Stimulated activated CD4-positive, alpha-beta T cell treated with anti-CD3 and anti-CD28 coated beads, Interleukin-12 subunit alpha, Interleukin-12 subunit beta, amount 100 ng/mL, for 24 hours (primary cell): ENCODE measurements at places on chromosomes 1 and 21.

- no peak for DNase-seq
Measured at GRCh38 chr1:116325922-116326321, 47.1 kb upstream of the ATP1A1 start.

DNA sequence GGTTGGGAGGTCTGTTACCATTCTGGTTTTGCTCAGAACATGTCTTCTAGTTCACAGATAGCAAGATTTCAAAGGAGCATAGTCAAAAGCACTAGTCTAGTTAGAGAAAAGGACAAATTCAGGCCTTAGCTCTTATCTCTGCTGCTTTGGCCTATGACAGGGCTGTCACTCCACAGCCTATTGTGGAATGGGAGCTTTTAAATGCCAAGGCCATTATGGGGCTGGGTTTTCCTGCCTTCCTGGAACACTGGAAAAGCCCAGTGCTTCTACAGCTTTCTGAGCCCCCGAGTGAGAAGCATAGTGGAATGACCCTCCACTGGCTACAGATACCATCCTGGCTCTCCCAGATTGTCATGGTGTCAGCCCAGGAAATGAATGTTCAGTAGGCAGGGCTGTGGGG is 9.3 kb downstream of the MTFR1L start:
- DNase-seq = no peak

- DNase-seq = no peak
Measured at GRCh38 chr1:89732643-89733222, 88.1 kb upstream of the LRRC8D start.

GRCh38 chr1:78375996-78376395 is 114.8 kb upstream of the PTGFR start:
- DNase-seq = no peak

GRCh38 chr1:50333595-50333974 is 89.7 kb downstream of the DMRTA2 start:
- DNase-seq = peak; percentile 16

GRCh38 chr1:19925342-19926070 is 2.1 kb upstream of the PLA2G2E start:
- DNase-seq = no peak

DNA sequence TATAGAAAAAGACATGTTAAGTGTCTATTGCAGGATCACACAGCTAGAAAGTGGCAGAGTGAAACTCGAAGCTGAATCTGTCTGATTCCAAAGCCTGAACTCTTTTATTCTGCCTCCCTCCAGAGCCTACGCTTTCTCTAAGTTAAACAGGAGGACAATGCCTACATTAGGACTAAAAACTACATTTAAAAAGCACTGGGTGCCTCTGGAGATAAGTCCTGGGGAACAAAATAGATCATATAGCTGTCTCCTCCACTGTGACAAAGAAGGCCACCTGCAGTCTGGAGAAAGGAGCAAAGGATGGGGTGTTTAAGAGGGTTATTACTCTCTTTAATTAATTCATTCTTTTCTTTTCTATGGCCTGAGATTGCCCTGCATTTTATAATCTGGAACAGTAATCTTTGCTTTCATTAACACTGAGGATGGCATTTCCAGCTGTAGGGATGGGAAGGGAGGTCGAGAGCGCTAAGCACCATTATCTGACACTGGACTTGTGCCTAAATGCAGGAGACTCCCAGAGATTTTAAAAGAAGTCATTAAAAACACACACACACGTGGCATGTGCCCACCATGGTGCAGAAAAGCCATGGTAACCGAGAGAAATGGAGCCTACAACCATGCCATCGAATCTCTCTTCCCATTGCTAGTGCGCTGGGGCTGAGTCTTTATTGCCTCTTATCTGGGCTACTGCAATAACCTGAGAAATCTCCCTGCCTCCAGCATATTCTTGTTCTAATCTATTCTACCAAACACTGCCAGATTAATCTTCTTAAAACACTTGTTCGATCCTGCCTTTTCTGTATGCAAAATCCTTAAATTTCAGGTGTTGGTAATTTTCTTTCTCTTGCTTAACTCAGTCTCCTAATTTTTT is 92.2 kb downstream of the PLXNA2 start:
- no peak for DNase-seq

GRCh38 chr1:220706480-220706879 is 16.3 kb downstream of the C1orf115 start:
- no peak for DNase-seq

DNA sequence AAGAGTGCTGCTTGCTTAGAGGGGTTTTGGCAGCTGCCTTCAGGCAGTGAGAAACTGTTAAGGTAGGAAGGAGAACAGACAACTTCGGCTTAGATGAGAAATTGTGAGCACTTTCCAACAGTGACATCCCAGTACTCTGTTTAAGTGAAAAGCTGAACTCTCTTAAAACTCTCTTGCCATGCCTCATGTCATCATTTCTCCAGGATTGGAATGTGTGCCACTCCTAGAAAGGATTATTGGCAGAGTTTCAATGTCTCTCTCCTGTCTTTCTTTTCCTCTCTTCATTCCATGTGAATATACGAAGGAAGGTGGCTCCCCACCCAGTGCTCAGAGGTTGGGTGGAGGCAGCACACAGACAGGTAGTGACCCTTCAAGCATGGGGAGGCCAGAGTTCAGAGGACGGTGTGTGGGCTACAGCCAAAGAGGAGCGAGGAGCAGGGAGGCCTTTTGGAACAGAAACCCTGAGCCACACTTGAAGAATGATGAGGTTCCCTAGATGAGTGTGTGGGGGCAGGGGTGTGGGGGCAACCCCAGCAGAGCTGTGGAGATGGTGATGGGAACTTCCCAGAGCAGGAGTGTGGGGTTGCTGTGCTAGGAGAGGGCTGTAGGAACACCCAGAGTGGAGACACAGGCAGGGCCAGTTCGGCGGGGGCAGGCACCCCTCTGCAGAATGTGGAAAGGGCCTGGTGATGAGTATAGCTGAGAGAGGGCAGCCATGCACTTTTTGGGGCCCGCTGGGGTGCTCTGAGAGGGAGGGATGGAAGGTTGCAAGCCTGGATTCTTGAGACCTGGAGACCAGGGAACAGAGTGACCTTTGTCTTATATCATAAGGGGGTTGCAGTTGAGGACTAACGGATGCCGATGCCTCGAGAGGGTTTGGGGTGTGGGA is 58.8 kb downstream of the GALNT2 start:
- DNase-seq = no peak

DNA sequence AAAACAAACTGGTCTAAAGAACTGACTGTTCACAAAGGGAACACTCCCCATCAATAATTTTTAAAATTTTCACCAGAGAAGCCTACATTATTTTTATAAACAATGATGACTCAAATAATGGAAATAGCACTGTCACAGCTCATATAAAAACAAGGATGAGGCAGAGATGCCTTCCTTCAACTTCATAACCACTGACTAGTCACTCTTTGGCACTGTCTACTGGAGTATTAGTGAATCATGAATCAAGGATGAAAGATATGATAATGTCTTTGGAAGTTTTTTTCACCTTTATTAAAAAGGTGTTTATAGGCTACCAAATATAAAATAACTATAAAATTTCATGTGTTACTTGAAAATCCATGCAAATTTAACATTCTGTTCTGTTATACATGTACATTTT is 316.9 kb downstream of the VAV3 start:
- no peak for DNase-seq

GRCh38 chr21:25501462-25501861 is 105.8 kb downstream of the MRPL39 start:
- DNase-seq = no peak

DNA sequence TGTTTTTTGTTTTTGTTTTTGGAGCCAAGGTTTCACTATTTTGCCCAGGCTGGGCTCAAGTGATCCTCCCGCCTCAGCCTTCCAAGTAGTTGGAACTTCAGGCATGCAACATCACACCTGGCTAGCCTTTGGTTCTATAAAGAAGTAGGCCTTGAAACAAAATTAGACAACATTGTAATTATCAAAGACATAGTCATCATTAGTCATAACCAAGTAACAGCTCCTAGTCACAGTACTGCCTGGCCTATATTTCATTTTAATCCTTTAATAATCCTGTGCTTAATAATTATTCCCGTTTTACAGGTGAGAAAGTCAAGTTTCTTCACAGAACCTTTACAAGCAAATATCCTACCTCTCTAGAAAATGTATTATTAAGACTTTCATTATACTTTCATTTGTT is 52.3 kb upstream of the TBX15 start:
- no peak for DNase-seq

- no peak for DNase-seq
Measured at GRCh38 chr1:85413169-85413568, 51.8 kb downstream of the DDAH1 start.

DNA sequence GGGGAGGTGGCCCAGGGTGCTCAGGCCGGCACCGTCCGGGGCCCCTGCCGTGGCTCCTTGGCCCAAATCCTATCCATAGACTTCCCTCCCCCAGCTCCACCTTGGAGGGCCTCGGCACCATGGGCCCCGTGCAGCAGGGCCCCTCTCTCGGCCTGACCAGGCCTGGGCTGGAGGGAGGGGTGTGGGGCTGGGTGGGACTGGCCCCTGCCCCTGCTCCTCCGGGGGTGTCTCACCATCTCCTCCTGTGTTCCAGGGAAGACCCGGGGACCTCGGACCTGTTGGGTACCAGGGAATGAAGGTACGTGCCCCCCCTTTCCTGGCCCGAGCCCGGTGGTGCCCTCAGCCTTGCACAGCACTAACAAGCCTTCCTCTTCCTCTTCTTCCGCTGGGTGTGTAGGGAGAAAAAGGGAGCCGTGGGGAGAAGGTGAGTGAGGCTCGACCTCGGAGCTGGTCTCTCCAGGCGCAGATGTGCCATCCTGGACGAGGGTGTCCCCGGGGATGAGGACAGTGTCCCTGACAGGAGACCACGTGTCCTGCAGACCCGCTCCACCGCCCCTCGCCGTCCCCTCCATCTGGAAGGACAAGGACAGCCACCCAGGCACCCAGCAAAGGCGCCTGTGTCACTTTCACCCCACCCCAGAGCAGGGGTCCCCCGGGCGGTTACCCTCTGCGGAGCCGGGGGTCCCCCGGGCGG is 7.9 kb downstream of the COL6A1 start:
- DNase-seq = no peak

GRCh38 chr21:44965251-44966022 is 25.6 kb downstream of the SLX9 start:
- no peak for DNase-seq

DNA sequence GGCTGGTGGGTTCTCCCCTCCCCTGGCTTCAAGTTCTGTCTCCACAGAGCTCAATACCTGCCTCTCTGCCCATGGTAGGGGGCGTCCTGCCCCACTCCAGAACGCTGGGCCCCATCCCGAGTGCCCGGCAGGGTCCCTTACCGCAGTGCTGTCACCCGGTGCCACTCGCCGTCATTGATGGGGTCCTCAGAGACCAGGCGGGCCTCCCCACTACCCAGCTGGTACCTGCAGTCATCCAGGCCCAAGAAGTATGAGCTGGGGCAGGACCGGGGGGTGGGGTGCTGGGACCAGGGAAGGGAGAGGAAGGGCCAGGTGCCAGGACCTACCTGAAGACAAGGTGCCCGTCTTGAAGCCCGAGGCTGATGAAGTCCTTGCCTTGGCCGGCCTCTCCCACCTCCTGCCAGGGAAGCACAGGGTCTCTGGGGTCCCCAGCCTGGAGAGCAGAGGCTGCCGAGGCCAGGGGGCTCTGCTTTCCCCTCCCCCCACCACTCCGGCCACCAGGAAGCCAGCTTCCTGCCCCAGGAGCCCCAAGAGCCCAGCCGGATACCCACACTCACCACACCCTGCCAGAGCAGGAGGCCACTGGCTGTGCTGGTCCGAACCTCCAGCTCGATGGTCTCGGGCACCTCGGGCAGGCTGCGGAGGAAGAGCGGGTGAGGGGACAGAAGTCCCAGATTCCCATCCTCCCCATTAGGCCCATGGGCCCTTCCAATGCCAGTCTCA is 12.1 kb downstream of the LDLRAD2 start:
- DNase-seq = no peak

DNA sequence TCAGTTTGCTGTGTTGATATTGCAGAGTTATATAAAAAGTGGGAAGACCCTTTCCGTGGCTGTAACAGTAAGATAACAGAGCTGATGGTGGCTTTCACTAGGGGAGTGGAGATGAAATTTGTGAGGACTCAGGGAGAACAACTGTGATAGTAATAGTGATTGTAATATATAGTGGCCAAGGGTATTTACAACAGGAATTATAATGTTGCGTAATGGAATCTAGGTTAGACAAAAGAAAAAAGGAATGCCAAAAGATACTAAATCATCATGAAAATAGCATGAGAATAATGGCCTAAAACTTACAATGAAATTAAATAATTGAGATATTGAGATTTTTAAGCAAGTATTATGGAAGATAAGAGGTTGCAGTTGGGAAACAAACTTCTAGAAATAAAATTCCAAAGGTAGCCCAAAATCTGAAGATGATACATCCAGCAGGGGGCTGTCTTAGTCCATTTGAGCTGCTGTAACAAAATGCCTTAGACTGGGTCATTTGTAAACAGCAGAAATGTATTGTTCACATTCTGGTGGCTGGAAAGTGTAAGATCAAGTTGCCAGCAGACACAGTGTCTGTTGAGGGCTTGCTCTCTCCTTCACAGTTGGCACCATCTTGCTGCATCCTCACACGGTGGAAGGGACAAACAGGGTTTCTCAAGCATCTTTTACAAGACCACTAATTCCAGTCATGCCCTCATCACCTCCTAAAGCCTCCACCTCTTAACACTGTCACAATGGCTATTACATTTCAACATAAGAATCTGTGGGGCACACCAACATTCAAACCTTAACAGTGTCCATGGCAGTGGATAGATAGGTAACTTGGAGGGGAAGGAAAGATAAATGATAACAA is 711.2 kb downstream of the MRPL39 start:
- DNase-seq = no peak

- DNase-seq = no peak
Measured at GRCh38 chr21:34122047-34122446, 48.7 kb downstream of the MRPS6 start.

GRCh38 chr21:34603002-34603709 is 11.8 kb downstream of the RCAN1 start:
- DNase-seq = peak; percentile 30

- no peak for DNase-seq
Measured at GRCh38 chr1:40620150-40620549, 45.3 kb downstream of the RIMS3 start.

DNA sequence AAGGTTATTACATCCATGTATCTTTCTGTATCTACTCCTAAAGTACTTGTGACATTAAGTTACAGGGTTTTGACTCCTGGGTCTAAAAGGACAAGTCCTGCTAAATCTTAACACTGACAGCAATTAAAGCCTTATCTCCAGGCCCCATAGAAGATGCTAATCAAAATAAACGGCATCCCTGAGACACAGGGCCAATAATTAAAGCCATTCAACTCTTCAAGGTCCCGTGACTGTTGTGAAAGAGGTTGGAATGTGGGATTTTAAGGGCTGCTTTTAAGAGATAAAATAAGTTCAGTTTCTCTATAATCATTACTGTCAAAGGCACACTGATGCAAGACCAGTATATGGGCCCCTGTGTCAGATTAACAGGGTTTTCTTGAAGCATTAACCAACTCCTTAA is 8.3 kb downstream of the DNAI4 start:
- no peak for DNase-seq

- no peak for DNase-seq
Measured at GRCh38 chr21:33025489-33026442, at the start of gene OLIG2. OLIG2 (plus strand) TSS chr21:33025935; CDS start chr21:33026863, 928 bp downstream.

- no peak for DNase-seq
Measured at GRCh38 chr1:185158800-185159199, 1.8 kb downstream of the SWT1 start.

GRCh38 chr21:9760398-9761074 is 760.8 kb upstream of the TPTE start:
- no peak for DNase-seq

- DNase-seq = no peak
Measured at GRCh38 chr1:207049514-207049913, 1.5 kb downstream of the YOD1 start.
